ENCODE measurements at places on chromosomes 13 and 19.

GRCh38 chr13:106815545-106815944 lies 247.6 kb upstream of the ARGLU1 start:
- no peak for DNase-seq

GRCh38 chr13:30301827-30302226 lies 5.5 kb downstream of the KATNAL1 start:
- no peak for DNase-seq

GRCh38 chr19:45477186-45477585 lies 9.4 kb downstream of the FOSB start:
- no peak for DNase-seq

- no peak for DNase-seq
Measured at GRCh38 chr19:5337708-5338655, 2.6 kb downstream of the PTPRS start.

- DNase-seq = no peak
Measured at GRCh38 chr19:1052349-1052975, 12.6 kb downstream of the ABCA7 start.

Measured in globus pallidus (tissue), 1 donor.